ENCODE measurements at places on chromosomes 7 and 10. TPM values are rescaled to one million over a fixed set of nuclear protein-coding genes. Genes with fewer than 3 reads are reported as not detected.

ACADSB gene
- 2.7 TPM for total RNA-seq

MCM10 gene
- 3.5 TPM for total RNA-seq

SFTPA1 gene
- not detected for total RNA-seq

RARRES2 gene
- total RNA-seq = 0.79 TPM

IFIT1B gene
- total RNA-seq = not detected

PDE6C gene
- total RNA-seq = not detected
